ENCODE measurements at places on chromosomes 6 and 20.
A peak's percentile ranks its signal among the peaks of the same experiment; 100 is the strongest.

GRCh38 chr6:35495258-35496035 is 1.4 kb downstream of the TEAD3 start:
- no peak for DNase-seq

DNA sequence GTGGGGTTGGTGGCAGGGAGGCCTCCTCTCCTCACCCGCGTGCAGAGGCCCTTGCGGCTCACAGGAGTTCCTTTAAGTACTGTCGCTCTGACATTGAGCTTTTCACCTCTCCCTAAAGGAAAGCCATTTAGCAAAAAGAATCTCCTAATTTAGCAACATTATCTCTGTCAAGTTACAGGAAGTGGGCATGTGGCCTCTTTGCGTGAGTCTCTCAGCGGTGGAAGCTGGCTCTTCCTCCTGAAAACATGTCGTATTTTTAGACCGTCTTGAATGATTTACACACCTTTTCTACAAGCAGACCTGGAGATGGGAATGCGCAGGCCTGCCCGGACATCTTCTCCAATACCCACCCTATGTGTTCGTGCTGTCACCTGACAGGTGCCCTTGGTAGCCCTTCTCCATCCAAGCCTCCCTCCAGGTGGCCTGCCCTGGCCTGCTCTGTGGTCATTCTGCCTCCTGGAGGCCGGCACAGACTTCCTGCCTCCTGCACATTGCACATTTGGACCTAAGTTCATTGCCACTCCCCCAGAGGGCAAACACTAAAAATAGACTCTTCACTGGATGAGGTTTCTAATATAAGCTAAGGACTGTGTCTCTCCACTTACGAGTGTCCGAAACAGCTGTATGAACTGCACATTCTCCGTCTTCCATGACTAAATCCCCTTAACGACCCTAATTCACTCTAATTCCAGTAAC is 18.5 kb upstream of the PHACTR3 start:
- DNase-seq: no peak

DNA sequence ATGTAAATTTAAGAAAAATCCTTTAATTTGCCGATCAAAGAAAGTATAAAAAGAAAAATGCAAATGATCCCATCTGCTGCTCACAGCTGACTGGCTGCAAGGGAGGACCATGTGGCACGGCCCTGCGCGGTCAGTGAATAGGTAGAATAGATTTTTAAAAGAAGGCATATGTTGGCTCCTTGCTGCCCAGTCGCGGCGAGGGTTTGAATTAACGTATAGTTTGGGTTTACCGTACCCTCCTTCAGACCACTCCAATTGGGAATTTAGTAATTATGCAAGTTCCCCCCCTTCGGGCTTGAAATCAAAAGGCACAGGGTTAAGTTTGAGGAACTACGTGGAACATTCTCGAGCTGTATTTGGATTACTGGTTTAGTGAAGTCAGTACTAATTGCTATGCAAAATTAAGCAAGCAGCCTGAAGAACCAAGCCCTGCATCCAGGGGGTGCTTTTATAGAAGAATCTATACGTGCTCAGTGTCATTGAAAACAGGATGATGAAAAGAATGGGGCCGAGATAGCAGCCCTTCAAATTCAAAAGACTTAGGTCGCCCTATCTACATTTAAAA is 1.1 kb upstream of the BEND3 start:
- no peak for DNase-seq

GRCh38 chr6:154805288-154805911 is 72.2 kb downstream of the SCAF8 start:
- DNase-seq: peak; percentile 6

DNA sequence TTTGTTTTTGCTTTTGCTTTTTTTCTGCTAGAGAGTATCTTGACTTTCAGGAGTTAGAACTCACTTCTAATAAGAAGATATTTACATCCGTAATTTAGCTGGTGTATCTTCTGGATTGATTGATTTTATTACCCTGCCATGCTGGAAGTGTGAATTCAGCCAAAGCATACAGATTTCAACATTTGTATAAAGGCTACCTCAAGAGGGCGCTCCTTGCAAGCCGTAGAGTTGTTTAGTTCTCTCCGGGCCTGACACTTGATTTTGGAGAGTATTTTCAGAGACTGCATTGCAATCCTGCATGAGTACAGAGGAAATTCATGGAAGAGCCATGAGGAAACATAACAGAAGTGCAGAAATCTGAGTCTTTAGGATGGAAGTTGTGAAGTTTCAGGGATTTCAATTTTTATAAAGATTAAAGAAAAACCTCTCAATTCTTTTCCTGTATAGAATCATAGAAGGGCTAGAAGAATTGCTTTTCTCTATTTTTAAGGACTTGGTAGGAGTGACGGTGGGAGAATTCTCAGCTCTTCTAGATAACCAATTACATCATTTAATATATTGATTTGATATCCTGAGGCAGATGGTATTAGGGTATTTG is 66.7 kb upstream of the TIAM2 start:
- DNase-seq: peak; percentile 58

DNA sequence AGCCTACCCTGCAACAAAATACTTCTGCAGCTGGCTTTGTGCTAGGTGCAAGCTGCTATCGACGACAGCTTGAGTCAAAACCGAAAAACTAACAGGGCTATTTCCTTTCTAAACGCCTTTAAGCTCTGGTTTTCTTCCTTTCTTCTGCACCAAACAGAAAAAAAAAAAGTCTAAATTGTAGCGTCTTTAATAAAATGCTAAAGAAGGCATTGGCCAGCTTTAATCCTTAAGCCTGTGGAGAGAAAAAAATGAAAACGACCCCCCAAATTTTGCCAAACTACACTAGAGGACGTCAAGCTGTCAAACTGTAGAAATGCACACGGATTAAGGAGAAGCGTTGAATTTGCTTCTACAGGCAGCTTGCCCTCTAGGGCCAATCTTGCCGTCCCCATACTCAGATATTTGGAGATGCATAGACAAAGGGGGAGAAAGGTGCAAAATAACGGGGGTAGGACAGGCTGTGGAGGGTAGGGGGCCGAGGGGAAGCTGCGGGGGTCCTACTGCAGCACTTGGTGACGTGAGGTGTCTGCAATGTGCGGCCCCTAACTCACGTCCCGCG is 1.4 kb upstream of the NRN1 start:
- no peak for DNase-seq
